Kidney glomerular epithelial cell (primary cell): ENCODE measurements at places on chromosomes 13 and 19.

- no peak for DNase-seq
These were observed 236.3 kb downstream of the OLFM4 start for GRCh38 chr13:53264751-53265385.

DNA sequence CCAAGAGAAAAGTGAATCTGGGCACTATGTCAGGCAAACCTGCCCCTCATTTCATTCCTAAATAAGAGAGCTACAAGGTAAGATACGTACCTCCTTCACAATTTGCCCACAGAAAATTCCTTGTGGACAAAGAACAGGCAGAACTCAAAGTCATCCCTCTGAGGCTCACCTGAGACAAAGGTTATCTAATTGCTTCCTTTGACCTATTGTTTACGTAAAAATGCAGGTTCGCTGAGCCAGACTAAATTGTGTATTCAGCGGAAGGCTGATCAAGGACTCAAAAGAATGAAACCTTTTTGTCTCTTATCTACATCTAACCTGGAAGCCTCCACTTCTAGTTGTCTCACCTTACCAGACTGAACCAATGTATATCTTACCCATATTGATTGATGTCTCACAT, 213.3 kb downstream of the POSTN start:
- DNase-seq, result no peak

GRCh38 chr13:25466880-25467279, 95.1 kb downstream of the ATP8A2 start:
- DNase-seq, result no peak

GRCh38 chr13:113371061-113371460, 7.1 kb upstream of the GRTP1 start:
- DNase-seq, result no peak

DNA sequence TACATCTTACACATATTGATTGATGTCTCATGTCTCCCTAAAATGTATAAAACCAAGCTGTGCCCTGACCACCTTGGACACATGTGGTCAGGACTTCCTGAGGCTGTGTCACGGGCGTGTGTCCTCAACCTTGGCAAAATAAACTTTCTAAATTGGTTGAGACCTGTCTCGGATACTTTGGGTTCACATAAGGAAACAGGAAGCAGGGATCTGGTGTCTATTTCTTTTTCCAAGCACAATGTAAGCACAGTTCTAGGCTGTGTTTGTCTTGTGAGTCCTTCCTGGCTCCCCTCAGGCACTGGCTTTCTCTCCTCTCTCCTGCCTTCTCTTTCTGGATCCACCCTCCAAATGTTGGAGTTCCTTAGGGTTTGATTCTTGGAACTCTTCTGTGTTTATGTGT, 27.6 kb upstream of the TPT1 start:
- DNase-seq, result no peak

- no peak for DNase-seq
These were observed 57.4 kb downstream of the ESD start for GRCh38 chr13:46739447-46740098.

GRCh38 chr19:17227798-17228367, 1.9 kb downstream of the OCEL1 start:
- no peak for DNase-seq

DNA sequence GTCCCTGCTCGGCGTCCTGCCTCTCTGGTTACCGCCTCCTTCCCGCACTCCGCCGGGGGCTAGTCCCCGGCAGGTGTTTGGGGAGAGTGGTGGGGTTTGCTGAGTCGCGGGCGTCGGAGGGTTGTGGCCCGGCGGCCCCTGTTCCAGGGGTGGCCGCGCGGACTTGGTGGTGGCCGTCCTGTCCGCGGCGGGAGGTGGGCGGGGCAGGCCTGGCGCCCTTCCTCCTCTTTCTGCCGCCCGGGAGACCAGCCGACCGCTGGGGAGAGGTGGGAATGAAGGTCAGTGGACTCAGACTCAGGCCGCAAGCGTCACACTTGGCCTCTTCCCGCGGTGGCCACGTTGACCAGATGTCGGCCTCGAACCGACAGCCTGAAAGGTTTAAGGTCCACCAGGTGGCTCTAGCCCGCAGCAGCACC, 61.8 kb downstream of the ZNF723 start:
- DNase-seq, result no peak

DNA sequence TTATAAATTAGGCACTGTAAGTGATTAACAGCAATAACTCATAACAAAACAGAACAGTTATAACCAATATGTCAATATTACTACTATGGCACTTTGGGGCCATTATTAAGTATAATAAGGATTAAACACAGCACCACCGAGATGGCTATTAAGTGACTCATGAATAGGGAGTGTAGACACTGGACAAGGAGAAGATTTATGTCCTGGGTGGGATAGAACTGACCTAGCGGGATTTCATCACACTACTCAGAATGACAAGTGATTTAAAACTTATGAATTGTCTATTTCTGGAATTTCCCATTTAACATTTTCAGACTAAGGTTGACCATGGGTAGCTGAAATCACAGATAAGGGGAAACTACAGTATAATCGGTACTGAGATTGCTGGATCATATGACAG, 79.0 kb upstream of the SLC7A1 start:
- peak; percentile 63 for DNase-seq

DNA sequence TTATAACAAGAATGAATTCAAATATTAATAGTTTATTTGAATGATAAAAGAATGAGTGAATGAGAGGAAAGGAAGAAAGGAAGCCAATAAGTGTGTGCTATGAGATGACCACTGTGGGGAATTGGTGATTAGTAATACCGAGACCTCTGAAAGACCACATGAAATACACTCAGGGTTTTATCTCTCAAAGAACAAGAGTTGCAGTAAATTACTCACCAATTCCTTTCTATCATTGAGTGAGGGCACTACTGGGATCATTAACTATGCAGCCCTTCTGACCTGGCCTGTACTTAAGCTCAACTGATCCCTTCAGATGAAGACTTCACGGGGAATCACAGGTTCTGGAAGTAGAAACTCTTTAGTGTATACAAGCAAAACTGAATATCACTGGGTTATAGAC, 1636.1 kb downstream of the SLITRK5 start:
- DNase-seq, result no peak

- no peak for DNase-seq
These were observed 18.2 kb downstream of the ZNF473 start for GRCh38 chr19:50043967-50044366.

DNA sequence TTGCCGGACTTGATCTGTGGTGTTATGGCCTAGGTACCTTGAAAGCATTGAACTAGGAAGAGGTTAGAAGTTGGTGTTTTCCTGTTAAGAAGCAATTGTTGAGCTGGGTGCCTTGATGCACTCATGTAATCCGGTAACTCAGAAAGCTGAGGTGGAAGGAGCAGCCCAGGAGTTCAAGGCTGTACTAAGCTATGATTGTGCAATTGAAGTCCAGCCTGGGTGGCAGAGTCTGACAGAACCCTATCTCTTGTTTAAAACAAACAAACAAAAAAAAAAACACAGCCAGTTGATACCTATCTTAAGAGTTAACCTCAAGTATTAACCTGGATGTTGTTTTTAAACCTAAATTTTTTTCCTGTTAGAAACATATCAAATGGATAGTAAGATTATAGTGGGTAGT, 19.3 kb downstream of the SAFB start:
- no peak for DNase-seq

GRCh38 chr13:99995589-99996380, 14.2 kb downstream of the ZIC2 start:
- no peak for DNase-seq

- no peak for DNase-seq
These were observed at the start of gene GJB6 for GRCh38 chr13:20231839-20232555. GJB6 (minus strand) TSS chr13:20232319; CDS start chr13:20223480, 8,839 bp downstream.

GRCh38 chr13:110232756-110233155, 74.2 kb downstream of the COL4A1 start:
- DNase-seq, result no peak

GRCh38 chr13:32824675-32825074, 191.5 kb upstream of the KL start:
- DNase-seq, result peak; percentile 93

DNA sequence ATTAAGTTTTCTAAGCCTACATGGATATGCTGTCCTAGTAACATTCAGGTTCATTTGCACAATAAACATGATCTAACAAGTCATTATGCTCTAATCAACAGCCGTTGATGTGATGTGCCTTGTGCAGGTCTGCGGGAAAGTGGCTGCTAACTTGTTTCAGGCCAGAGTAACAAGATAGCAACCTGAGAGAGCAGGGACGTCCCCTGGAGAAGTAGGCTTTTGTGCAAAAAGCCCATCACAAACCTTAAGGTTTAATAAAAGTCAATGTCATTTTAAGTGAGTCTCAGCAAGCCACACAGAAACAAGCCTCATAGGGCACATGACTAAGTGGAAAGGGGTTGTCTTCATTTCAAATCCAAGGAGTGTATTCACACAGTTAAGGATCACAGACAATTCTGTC, 17.6 kb downstream of the FOXO1 start:
- DNase-seq, result no peak

DNA sequence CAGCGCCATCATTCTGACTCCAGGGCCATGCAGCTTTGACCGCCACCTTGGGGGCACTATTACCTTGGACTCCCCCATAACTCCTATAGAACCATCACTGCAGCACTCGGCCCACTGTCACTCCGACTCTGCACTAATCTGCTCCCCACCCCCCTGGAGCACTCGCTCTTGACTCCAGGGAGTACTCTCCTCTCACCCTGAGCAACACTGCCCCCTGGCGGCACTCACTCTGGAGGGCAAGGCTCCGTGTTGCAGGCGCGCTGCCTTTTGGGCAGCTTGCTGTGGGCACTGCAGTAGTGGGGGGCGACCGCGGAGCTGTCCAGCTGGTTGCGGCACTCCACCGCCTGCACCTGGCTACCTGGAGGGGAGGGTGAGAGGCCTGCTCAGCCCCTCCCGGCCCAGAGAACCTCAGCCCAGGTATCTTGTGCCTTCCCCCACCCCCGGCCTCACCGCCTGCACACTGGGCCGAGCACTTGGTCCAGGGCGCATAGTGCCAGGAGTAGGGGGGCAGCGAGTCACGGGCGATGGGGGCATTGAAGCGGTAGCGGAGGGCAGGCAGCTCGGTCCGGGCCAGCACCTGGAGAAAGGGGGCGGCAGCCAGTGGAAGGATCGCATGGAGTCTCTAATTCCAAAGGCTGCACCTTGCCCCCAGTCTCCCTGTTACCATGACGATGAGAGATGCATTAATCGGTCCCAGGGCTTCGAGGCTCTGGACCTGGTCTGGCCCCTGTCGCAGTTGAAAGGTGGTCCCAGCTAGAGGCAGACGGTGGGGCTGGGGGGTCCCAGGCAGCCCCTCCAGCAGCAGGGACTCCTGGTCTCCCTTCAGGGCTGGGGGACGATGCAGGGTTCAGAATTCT, 8.9 kb upstream of the MYO1F start:
- no peak for DNase-seq

DNA sequence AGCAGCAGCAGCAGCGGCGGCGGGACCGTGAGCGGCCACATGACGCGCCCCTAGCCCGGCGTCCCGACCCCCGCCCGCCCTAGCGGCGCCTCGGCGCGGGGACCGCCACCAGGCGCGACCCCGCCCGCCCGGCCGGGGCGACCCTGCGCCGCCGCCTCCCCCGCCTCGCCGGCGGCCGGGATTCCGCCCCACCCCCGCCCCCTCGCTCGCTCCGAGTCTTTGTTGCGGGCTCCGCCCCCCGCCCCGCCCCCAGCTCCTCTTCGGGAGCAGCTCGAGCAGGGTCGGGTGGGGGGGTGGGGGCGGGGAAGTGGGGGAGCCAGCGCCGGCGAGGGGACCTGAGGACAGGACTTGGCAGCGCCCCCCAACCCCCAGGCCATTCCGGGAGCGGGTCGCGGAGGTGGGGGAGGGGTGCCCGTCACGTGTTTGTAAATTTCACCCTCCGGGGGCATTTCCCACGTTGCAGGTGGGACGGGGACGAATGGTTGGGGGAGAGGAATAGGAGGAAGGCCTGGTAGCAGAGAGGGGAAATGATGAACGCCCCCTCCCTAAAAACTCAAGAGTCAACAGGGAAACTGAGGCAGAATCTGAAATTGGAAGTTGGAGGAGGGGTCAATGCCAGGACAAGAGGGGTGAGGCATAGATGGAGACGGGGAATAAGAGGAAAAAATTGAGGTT, at the start of gene OLFM2:
TSS of gene OLFM2 (minus strand) at position 190 of the 675 bp plus-strand sequence. CDS start at position 41, 149 bp downstream.
- no peak for DNase-seq

DNA sequence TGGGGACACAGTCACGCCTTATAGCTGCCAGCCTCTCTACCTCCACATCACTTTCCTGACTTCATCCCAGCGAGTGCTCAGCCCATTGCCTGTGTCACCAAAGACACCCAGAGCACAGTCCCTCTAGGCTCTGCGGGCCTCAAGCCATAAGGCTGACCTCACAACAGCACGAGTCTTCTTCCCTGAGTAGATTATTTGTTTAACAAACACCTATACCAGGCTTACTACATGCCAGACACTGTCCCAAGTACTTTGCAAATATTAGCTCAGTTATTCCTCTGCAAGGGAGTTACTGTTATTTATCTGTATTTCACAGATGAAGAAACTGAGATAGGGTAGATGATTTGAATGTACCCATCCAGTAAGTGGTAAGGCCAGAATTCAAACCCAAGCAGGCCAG, 504.3 kb downstream of the COG6 start:
- DNase-seq, result no peak

GRCh38 chr13:26058704-26059103, 6.9 kb upstream of the SHISA2 start:
- DNase-seq, result no peak

DNA sequence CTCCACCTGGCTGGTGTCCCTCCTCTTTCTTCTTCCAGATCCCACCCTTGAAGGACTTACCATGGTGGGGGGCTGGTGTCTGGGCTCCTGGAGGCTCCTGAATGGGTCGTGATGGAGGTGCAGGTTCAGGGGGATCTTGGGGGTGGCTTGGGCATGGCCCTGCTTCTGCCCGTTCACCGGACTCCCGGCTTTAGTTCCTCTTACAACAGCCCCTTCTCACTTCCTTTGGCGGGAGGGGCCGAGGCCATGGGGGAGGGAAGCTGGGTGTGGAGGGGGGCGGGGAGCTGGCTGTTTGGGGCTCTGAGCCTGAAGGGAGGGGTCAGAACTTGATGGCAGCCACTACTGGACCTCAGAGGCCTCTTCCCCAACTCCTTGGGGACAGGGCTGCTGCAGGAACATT, at the start of gene MYO1F:
TSS of gene MYO1F (minus strand) at position 196 of the 400 bp plus-strand sequence. CDS start at position 63, 133 bp downstream.
- no peak for DNase-seq

GRCh38 chr19:42516771-42517170, 11.5 kb downstream of the CEACAM1 start:
- no peak for DNase-seq

- no peak for DNase-seq
These were observed 158.1 kb downstream of the ZIC5 start for GRCh38 chr13:99813336-99814095.

- DNase-seq, result peak; percentile 72
These were observed 446.4 kb downstream of the GPC6 start for GRCh38 chr13:93672996-93673395.

- DNase-seq, result no peak
These were observed 2.7 kb downstream of the KIRREL2 start for GRCh38 chr19:35859414-35859813.

GRCh38 chr19:1941146-1942077, at the start of gene CSNK1G2:
CSNK1G2 (plus strand) TSS chr19:1941172; CDS start chr19:1969773, 28,601 bp downstream.
- DNase-seq, result no peak

DNA sequence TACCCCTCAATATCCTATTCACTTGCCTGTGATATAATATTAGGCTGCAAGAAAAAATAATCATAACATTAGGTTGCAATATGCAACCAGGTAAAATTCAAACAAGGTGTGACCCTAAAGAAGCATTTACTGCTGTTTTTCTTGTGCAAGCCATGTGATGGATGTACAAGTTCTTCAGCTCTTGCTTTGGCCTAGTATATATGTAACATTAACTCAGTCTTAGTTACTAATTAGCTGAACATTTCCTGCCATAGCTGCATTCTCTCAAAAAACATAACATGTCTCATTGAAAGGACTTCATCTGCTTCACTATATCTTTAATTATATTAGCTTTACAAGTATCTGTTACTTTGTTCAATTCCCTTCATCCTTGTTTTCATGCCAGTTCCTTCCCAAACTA, 406.8 kb upstream of the HTR2A start:
- no peak for DNase-seq

- DNase-seq, result no peak
These were observed 747.8 kb downstream of the EFNB2 start for GRCh38 chr13:105787632-105788031.
